ENCODE measurements at places on chromosomes 4 and X.

DNA sequence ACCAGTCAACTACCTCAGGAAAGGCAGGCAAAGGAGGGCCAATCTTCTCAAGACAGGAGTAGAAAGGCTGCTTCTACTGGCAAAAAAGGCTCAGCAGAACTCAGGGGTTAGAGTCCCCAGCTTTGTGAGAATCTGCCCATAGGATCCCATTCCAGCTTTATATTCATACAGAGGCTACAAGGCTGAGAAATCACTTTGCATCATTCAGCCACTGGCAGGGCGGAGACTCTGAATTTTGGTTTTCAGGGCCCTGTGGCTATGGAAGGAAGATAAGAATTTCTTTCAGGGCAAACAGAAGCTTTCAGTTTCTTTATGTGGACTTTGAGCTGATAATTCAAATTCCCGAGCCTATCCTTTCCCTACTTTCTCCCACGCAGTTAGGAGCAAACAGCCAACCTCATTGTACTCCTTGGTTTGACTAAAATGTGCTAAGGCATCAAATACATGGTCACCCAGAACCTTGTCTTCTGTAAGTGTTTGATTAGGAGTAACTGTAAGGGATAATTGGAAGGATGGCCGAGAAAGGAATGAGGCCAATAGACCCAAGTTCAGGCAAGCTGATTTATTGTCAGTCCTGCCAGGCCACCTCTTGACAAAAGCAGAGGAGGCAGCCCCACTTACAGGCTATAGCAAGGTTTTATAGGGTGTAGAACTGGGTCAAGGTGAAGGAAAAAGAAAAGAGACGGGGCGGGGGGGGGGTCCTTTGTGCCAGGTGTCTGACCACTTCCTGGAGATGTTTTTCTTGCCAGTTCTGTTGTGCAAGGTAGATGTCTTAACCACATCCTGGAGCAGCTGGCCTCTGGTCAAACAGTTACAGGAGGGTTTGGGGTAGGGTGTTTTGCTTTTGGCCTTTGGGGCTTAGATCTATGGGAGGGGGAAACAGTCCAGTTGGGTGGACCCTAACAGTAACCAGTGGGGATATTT lies 165.3 kb upstream of the PPP1R2C start:
- no peak for DNase-seq

GRCh38 chr4:20281453-20281852 lies 29.7 kb downstream of the SLIT2 start:
- DNase-seq: no peak

GRCh38 chrX:29419774-29420553 lies 795.4 kb upstream of the MAGEB2 start:
- no peak for DNase-seq

- no peak for DNase-seq
Measured at GRCh38 chr4:182918044-182918607, 940 bp upstream of the DCTD start.

- DNase-seq: no peak
Measured at GRCh38 chr4:47839259-47839658, 1.4 kb upstream of the CORIN start.

DNA sequence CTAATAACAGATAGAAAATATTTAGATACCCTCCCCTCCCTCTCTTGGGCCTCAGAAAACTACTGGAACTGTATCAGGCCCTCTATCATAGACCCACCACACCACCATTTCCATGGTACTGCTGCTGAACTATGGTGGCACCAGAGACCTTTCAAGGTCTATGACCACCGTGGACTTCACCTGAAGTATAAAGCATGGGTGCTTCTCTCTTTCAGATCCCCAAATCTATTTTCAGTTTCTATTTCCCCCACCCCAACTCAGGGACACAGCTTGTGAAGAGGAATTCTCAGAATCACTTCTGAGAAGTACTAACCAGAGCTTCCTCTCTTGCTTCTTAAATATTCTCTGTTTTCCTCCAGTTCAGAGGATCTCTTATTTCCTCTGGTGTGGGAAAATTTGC lies 840.8 kb upstream of the HTR2C start:
- DNase-seq: no peak

DNA sequence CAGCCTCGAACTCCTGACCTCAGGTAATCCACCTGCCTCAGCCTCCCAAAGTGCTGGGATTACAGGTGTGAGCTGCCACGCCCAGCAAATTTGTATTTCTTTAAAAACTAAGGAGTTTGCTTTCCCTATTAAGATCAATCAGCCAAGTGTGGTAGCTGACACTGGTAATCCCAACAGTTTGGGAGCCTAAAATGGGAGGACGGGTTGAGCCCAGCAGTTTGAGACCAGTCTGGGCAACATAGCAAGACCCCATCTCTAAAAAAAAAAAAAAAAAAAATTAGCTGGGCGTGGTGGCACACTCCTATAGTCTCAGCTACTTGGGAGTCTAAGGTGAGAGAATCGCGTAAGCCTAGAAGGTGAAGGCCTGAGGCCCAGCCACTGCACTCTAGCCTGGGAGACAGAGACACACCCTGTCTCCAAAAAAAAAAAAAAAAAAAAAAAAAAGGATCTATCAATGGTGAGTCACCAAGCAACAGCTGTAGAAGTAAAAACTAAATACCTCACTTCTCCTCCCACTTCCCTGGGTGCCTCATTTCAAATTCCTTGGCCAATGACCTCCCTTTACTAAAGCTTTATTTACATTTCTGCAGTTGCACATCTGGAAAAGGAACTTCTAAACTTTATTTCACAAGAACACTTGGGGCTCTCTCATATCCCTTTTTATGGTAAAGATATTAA lies 54.5 kb downstream of the LDB2 start:
- DNase-seq: no peak

GRCh38 chr4:110128472-110128919 lies 69.9 kb downstream of the ELOVL6 start:
- DNase-seq: no peak

GRCh38 chrX:3161681-3162080 lies 120.4 kb downstream of the ARSF start:
- no peak for DNase-seq

DNA sequence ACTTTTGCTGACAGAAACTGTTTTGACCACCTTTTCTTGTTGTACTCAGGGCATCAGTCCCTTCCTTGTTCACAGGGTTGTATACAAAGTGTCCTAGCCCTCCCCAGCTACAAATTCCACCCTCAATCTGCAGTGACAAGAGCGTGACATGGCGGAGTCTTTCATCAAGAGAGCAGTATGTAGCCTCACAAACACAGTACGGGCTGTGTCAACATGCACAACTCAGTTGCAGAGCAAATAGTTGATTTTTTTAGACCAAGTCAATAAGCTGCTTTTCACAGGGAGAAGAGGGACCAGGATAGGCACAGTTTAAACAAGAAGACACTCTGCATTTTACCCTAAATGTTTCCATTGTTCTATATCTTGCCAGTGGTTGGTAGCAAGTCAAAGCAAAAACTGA lies 8.6 kb upstream of the HS6ST2 start:
- no peak for DNase-seq

DNA sequence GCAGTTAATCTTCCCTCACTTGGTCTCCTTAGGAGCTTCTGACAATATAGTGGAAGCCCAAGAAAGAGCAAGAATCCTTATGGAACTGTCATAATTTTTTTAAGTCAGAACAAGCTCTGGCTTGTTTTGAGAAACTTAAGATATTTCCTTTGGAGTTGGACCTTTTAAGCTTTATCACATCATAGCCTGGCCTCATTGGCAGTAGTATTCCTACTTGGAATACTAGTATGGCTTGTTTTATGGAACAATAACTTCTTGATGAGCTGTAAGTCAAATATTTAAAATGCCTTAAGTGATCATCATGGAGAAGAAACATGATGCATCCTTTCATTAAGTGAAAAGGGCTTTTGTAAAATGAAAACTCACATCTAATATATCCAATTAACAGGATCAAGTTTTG lies 78.0 kb upstream of the NRK start:
- no peak for DNase-seq

DNA sequence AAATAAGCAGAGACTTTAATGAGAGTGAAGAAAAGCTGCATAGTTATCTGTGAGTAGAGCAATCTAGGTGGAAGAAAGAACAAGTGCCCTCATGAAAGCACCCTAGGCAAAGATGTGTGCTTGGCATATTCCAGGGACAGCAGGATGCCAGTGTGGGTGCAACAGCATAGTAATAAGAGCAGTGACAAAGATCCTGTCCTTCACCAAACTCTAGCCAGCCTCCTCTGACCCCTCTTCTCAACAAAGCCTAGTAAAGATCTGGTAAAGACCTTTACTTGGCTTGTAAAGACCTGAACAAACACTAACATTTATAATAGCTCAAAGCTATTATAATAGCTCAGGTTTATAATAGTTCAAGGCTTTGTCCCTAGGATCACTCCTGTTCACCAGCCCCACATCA lies 735.4 kb downstream of the PCDH7 start:
- no peak for DNase-seq

DNA sequence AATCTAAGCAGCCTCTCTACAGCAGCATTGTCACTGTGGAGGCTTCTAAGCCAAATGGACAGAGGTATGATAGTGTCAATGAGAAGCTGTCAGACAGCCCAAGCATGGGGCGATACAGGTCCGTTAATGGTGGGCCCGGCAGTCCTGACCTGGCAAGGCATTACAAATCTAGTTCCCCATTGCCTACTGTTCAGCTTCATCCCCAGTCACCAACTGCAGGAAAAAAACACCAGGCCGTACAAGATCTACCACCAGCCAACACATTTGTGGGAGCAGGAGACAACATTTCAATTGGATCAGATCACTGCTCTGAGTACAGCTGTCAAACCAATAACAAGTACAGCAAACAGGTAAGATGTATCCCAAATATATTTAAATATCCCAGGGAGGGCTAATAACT lies 4.1 kb downstream of the PCDH7 start:
- no peak for DNase-seq

DNA sequence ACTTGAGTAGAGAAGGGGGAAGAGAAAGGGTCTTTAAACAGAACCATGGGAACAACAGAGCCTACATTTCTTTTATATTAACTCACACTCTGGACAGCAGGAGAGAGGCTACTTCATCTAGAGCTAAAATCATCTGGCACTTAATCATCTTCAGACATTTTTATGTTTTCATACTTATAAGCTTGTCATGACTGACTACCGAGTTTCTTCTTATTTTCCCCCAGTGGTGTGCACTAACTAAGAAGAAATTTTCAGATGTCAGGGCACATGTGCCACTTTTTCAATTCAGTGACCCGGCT lies 11.8 kb upstream of the RTL5 start:
- DNase-seq: no peak

- no peak for DNase-seq
Measured at GRCh38 chr4:84753321-84753972, 170.5 kb downstream of the CDS1 start.

DNA sequence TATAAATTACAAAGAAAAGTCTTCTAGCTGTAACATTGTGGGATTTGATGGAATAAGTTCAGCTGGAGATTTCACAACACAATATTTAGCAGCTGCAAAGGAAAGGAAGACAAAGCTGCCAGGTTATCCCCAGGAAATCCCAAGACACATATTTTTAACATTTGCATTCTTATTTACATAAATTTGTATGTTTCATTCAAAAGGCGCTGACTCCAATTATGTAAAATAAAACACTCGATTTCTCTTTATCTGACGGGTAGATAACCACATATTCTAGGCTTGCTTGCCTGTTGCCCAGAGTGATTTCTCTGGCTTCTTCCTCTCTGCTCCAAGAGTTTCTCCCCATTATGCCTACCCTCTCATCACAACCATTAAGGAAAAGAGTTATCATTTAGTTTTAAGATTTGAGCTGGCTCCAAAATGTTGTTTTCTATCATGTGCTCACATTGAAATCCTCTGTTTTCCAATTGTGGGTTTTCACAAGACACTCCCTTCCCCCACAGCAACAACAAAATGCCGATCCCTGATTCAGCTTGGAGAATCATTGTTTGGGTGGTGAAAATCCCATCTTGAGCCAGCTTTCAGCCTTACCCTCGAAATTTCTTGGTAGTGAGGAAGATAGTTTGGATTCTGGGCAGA lies 128.2 kb upstream of the RASGEF1B start:
- DNase-seq: no peak

- no peak for DNase-seq
Measured at GRCh38 chr4:13546142-13546940, 2.0 kb upstream of the NKX3-2 start.

DNA sequence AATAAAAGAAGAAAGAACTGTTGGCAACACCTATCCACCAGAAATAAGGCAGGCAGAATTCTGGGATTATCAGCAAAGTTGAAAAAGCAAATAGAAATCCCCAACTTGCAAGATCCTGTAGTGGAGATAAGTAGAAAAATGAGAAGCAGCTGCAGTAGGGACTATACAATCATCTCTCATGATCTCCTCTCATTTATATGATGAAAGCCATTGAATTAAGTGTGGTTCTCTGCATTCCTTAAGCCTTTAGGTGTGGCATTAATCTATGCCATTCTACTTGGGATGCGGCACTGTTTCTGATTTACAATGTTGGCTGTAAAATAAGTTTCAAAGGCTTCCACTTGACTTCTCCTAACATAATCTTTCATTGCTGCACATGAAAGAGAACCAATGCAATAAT lies 869.8 kb downstream of the TRAM1L1 start:
- no peak for DNase-seq

DNA sequence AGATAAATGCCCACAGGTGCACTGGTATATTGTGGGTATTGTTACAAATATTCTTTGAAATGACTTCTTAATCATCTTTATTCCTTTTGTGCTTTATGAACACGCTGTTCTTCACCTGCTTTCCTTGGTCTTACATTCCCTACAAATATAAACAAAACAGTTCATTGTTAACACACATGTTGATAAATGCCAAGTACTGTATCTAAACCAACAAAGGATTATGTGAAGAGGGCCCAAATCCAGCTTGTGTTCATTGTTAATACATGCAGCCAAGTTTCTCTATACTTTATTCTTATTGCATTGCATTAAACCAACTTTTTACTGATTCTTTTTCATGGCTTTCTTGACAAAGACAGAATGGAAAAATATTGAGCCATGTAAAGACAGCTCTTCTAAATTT lies 42.8 kb downstream of the AREG start:
- DNase-seq: no peak

DNA sequence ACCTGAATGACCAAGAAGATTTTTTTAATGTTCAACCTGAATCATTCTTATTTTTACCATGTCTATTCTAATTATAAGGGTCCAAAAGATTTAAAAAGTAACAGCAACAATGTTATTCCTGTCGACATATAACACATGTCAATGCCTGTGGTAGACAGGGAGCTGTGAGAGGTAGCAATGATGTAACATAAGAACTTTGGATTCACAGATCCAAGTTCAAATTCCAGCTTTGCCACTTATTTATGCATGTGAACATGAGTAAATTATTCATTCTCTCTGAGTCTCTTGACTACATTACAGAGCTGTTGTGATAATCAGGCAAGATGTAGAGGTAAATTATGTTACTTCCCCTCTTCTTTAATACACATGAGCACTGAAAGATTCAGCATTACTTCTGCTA lies 54.5 kb downstream of the KLHL8 start:
- DNase-seq: no peak

- no peak for DNase-seq
Measured at GRCh38 chrX:10901290-10901633, 209.9 kb upstream of the HCCS start.
